Right lobe of liver (tissue), 6 donors: ENCODE measurements at places on chromosomes 4 and X. TPM values are rescaled to one million over a fixed set of nuclear protein-coding genes. Genes with fewer than 3 reads are reported as not detected.

GDPD2 gene
- not detected for total RNA-seq

TREX2 gene
- total RNA-seq, result not detected

TDO2 gene
- total RNA-seq, result 634 TPM

NRK gene
- total RNA-seq, result not detected

HDAC6 gene
- 141 TPM for total RNA-seq

CCDC158 gene
- total RNA-seq, result 1.4 TPM

CBR4 gene
- total RNA-seq, result 41.5 TPM

IL2RG gene
- 1.2 TPM for total RNA-seq

NPY2R gene
- not detected for total RNA-seq

TMEM175 gene
- total RNA-seq, result 22.3 TPM

IRS4 gene
- not detected for total RNA-seq

NAA11 gene
- not detected for total RNA-seq

PIN4 gene
- total RNA-seq, result 9.1 TPM

TECRL gene
- not detected for total RNA-seq

FUNDC2 gene
- total RNA-seq, result 39.6 TPM

PALLD gene
- 24.1 TPM for total RNA-seq
